Effector memory CD8-positive, alpha-beta T cell (primary cell): ENCODE measurements at places on chromosomes 6 and 20.
A peak's percentile ranks its signal among the peaks of the same experiment; 100 is the strongest.

DNA sequence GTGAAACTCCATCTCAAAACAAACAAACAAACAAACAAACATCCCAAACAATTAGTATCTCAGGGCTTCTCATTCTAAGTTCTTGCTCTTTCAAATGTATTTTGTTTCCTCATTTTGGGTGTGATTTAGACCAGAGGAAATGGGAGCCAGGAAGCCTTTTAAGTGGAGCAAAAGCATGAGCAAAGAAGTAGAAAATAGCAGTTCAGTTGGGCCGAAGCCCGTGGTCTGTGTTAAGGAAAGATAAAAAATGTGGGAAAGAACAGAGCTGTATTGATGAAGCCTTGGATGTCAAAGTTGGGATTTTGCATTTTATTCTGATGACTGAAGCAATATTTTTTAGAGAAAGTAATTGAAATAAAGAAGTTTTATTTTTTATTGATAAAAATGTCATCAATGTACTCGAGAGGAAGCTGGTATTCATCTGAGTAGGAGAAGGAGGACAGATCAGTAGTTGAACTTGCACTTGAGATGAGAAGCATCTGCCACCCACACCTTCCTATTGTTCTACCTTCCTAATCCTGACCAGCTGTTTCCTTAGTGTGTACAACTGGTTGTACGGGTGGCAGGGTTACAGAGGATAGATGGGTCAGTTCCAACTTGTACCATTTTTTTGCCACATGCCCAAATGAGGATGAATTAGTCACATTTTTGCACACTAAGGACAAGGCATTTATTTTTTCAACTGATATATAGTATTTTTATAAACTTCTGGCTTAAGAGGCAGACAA lies 56.1 kb downstream of the KIAA0408 start:
- no peaks in the 10 kb centered on the region for H3K4me1 ChIP-seq
- no peak overlapping the region for H3K27ac ChIP-seq
- no peaks in the 10 kb centered on the region for H3K36me3 ChIP-seq
- no peak overlapping the region for H3K4me3 ChIP-seq
- no peaks in the 10 kb centered on the region for H3K27me3 ChIP-seq

DNA sequence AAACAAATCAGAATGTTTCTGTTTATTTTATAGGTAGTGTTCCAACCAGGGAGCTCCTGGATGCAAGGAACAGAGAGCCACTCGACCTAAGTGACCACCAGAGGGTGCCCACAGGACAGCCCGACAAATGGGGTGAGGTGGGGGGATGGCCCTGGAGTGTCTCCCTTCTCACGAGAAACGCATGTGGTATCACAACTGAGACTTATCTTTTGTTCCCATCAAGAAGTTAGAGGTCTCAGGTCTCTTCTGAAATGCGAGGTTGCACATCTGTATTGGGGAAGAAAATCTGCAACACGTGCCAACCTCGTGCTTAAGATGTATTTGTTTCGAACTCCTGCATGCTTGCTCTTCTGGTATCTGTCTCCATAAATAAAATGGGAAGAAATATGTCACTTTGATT lies 104.0 kb downstream of the ISM1 start:
- H3K4me1 ChIP-seq = no peaks in the 10 kb centered on the region
- no peak overlapping the region for H3K27ac ChIP-seq
- H3K36me3 ChIP-seq = no peaks in the 10 kb centered on the region
- no peak overlapping the region for H3K4me3 ChIP-seq
- DNase-seq = no peak

DNA sequence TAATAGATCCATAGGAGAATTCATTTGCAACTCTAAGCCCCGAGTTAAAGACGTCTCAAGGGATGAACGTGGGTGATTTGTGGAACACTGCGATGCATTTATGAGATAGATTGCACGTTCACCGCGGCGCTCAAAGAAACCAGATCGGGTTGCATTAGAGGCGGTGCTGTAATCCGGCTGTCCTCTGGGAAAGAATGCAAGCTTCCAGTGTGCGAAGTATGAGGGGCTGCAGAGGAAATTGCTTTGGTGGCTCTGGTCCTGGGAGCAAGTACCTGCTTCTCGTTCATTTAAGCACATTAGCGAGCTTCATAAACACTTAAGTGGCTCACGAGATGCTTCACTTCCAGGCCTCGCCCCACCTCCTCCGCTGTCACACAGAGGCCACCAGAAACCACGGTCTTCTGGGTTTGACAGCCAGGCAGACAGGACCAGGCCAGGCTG lies 182.3 kb downstream of the CDH4 start:
- no peaks in the 10 kb centered on the region for H3K36me3 ChIP-seq
- no peaks in the 10 kb centered on the region for H3K27me3 ChIP-seq
- H3K4me1 ChIP-seq = no peaks in the 10 kb centered on the region
- no peak overlapping the region for H3K27ac ChIP-seq
- no peak for DNase-seq

DNA sequence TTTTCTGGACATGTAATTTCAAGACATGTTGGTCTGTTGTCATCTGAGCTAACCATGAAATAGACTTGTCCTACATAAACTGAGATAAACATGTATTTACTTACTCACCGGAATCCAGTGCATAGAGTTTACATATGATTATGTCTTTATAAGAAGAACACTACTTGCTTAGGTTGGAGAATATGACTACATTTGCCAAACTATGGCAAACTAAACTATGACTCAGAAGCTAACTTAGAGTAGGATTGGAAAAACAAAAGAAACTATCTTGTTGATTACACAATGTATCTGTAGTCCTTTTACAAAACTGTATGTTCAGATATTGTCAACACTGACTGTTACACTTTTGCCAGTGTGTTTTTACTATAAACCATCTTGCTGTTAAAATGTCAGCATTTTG lies 113.3 kb downstream of the CRYBG1 start:
- no peaks in the 10 kb centered on the region for H3K36me3 ChIP-seq
- no peak overlapping the region for H3K27ac ChIP-seq
- DNase-seq = no peak
- H3K27me3 ChIP-seq = peaks cover 7% of the 10 kb centered on the region
- no peaks in the 10 kb centered on the region for H3K4me1 ChIP-seq

- H3K27me3 ChIP-seq = no peaks in the 10 kb centered on the region
- H3K27ac ChIP-seq = peak overlapping the region; percentile 97
- H3K36me3 ChIP-seq = peaks cover 27% of the 10 kb centered on the region
- H3K4me3 ChIP-seq = peak overlapping the region; percentile 94
These were observed 669 bp upstream of the PEX6 start for GRCh38 chr6:42979523-42980177.

DNA sequence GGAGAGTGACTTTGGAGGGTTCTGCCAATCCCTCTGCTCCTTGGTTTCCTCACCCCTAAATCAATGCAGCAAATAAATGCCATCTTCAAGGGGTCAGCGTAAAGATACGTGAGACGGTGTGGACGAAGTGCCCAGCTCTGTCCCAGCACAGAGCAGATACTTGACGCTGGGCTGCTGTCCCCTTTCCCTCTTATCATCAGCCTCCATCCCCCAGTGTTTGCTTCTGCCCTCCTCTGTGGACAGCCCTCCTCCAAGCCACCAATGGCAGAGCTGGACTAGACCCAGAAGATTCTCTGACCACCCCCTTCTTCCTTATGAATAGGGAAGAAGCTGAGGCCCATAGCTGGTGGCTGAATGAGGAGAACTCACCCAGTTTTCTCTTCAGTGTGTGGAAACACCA lies 17.7 kb upstream of the PI16 start:
- no peaks in the 10 kb centered on the region for H3K4me1 ChIP-seq
- H3K36me3 ChIP-seq = peaks cover 2% of the 10 kb centered on the region
- no peak overlapping the region for H3K4me3 ChIP-seq
- H3K27me3 ChIP-seq = peaks cover 23% of the 10 kb centered on the region
- no peak overlapping the region for H3K27ac ChIP-seq
- no peak for DNase-seq

GRCh38 chr6:98687752-98688151 lies 146.6 kb upstream of the POU3F2 start:
- H3K4me1 ChIP-seq = no peaks in the 10 kb centered on the region
- no peak overlapping the region for H3K27ac ChIP-seq
- DNase-seq = no peak
- no peaks in the 10 kb centered on the region for H3K36me3 ChIP-seq

GRCh38 chr6:118843685-118844390 lies 50.1 kb upstream of the ASF1A start:
- H3K4me1 ChIP-seq = peaks cover 13% of the 10 kb centered on the region
- H3K27me3 ChIP-seq = no peaks in the 10 kb centered on the region
- no peak overlapping the region for H3K27ac ChIP-seq
- H3K36me3 ChIP-seq = peaks cover 3% of the 10 kb centered on the region
- no peak for DNase-seq

GRCh38 chr6:141562186-141562811 lies 570.4 kb upstream of the GJE1 start:
- H3K4me1 ChIP-seq = peaks cover 13% of the 10 kb centered on the region
- peak overlapping the region; percentile 91 for H3K27ac ChIP-seq
- peaks cover 14% of the 10 kb centered on the region for H3K27me3 ChIP-seq
- DNase-seq = peak; percentile 21

- no peak for DNase-seq
- no peaks in the 10 kb centered on the region for H3K27me3 ChIP-seq
- H3K36me3 ChIP-seq = peaks cover 20% of the 10 kb centered on the region
- no peak overlapping the region for H3K4me3 ChIP-seq
- peaks cover 2% of the 10 kb centered on the region for H3K4me1 ChIP-seq
These were observed 40.7 kb downstream of the PYGB start for GRCh38 chr20:25288291-25289181.

DNA sequence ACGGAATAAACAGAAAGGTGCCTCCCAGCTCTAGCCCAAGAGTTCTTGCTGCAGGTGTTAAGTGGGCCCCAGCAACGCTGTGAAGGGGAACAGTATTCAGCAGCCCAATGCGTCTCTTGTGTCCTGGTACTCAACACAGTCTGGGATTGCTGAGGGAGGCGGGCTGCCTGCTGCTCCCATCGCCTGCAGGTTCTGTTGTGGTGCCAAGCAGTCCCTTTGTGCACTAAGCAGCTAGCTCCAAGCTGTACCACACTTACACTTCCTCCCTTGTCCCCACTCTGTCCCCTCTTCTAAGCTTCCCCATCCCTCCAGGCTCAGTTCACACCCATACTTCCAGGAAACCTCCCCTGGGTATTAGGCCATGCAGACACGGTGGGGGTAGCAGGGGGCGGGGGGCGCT lies 92.7 kb downstream of the AGPAT4 start:
- DNase-seq = no peak
- no peak overlapping the region for H3K27ac ChIP-seq
- peaks cover 10% of the 10 kb centered on the region for H3K4me1 ChIP-seq

DNA sequence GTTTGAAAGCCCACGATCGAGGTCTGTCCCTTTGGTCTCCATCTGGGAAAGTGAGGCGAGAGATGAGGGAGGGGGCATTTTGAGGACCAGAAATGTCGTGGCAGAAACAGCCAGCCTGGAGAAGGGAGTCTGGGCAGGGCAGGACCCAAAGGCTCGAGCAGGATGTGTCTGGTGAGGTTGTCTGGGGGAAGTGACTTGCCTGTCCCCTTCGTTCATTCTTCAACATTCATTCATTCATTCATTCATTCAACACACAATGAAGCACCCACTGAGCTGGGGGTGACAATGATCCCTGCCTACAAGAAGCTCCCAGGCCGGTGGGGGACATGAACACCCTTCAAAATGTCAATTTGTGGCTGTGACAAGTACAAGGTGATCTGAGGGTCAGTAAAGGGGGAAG lies 80.5 kb downstream of the CEBPB start:
- no peak overlapping the region for H3K27ac ChIP-seq
- H3K36me3 ChIP-seq = no peaks in the 10 kb centered on the region
- H3K4me1 ChIP-seq = no peaks in the 10 kb centered on the region
- no peak for DNase-seq

- H3K36me3 ChIP-seq = no peaks in the 10 kb centered on the region
- no peak overlapping the region for H3K27ac ChIP-seq
- H3K4me3 ChIP-seq = no peak overlapping the region
- DNase-seq = no peak
- H3K4me1 ChIP-seq = no peaks in the 10 kb centered on the region
- H3K27me3 ChIP-seq = no peaks in the 10 kb centered on the region
These were observed 54.2 kb upstream of the MLIP start for GRCh38 chr6:54057058-54057457.

DNA sequence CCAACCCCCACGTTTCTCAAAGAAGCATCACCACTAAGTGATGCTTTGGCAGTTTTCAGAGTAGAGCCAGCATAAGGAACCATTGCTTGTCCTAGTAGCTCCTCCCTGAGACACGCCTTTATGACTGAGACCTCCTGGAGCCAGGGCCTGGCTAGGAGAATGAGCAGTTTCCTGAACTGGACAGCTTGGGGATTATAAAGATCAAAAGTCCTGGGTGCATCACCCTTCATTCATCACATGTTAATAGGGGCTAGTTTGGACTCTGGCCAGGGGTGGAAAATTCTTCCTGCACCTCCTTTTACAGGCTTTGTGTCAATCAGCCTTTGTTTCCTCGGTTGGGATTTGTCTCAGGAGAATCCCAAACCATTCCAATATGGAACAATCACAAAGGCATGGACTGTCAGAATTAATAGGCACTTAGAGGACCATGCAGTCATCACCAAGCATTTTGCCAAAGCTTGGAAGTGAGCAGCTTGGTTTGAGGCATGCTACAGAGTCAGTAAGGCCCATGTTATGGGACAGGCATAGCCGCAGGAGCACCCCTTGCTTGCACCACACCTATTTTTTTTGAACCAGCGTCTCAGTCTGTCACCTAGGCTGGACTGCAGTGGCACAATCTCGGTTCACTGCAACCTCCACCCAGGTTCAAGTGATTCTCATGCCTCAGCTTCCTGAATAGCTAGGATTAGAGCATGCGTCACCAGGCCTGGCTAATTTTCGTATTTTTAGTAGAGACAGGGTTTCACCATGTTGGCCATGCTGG lies 64.9 kb upstream of the TGM3 start:
- no peak overlapping the region for H3K4me3 ChIP-seq
- no peak for DNase-seq
- H3K36me3 ChIP-seq = no peaks in the 10 kb centered on the region
- H3K27me3 ChIP-seq = peaks cover 18% of the 10 kb centered on the region

GRCh38 chr6:95917034-95917433 lies 98.7 kb upstream of the FUT9 start:
- no peak for DNase-seq
- H3K36me3 ChIP-seq = no peaks in the 10 kb centered on the region
- H3K4me3 ChIP-seq = no peak overlapping the region
- H3K27ac ChIP-seq = no peak overlapping the region

DNA sequence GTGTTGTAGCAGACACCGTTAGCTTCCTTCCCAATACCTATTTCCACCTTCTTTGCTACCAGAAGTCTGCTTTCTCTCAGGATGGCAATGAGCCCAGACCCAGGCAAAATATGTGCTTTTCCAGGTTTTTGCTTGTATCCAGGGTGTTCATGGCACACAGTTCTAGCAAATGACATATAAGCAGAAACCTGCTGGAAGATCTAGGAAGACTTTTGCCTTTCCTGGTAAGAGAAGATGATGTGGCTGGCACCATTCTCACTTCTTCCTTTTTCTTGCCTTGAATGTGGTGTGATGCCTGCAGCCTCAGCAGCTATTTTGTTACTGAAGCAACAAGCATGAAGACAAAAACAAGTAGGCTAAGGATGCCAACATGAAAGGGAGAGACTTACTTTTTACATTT lies 19.2 kb upstream of the TBC1D22B start:
- H3K4me3 ChIP-seq = no peak overlapping the region
- no peak for DNase-seq
- no peak overlapping the region for H3K27ac ChIP-seq
- no peaks in the 10 kb centered on the region for H3K36me3 ChIP-seq
- H3K27me3 ChIP-seq = no peaks in the 10 kb centered on the region

GRCh38 chr20:36881888-36882287 lies 6.0 kb downstream of the TLDC2 start:
- no peaks in the 10 kb centered on the region for H3K27me3 ChIP-seq
- H3K4me3 ChIP-seq = no peak overlapping the region
- peaks cover 4% of the 10 kb centered on the region for H3K4me1 ChIP-seq
- no peaks in the 10 kb centered on the region for H3K36me3 ChIP-seq
- no peak for DNase-seq
- H3K27ac ChIP-seq = peak overlapping the region; percentile 73

GRCh38 chr6:30565772-30566171 lies 5.5 kb upstream of the ABCF1 start:
- no peak for DNase-seq
- no peak overlapping the region for H3K4me3 ChIP-seq
- H3K36me3 ChIP-seq = peaks cover 13% of the 10 kb centered on the region
- H3K27ac ChIP-seq = peak overlapping the region; percentile 71
- H3K27me3 ChIP-seq = no peaks in the 10 kb centered on the region
- H3K4me1 ChIP-seq = peaks cover 14% of the 10 kb centered on the region
